ENCODE measurements at places on chromosomes 1 and 21.

- no peak for DNase-seq
Measured at GRCh38 chr1:8396083-8396785, 78.3 kb downstream of the SLC45A1 start.

DNA sequence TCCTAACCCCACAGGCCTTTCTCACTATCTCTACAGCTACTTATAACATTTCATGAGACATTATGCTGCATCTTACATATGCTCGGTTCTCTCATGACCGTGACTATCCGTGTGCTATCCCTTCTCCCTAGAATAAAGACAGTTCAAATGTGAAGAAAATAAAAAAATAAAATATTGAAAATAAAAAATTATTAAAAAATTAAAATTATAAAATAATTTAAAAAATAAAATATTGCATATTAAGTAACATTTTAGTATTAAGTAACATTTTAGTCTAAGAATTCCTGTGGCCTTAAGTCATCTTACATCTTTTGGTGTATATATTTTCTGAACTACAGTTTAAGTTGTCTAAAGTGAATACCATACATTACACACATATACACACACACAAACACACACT lies 415.5 kb downstream of the DPYD start:
- DNase-seq, result no peak

DNA sequence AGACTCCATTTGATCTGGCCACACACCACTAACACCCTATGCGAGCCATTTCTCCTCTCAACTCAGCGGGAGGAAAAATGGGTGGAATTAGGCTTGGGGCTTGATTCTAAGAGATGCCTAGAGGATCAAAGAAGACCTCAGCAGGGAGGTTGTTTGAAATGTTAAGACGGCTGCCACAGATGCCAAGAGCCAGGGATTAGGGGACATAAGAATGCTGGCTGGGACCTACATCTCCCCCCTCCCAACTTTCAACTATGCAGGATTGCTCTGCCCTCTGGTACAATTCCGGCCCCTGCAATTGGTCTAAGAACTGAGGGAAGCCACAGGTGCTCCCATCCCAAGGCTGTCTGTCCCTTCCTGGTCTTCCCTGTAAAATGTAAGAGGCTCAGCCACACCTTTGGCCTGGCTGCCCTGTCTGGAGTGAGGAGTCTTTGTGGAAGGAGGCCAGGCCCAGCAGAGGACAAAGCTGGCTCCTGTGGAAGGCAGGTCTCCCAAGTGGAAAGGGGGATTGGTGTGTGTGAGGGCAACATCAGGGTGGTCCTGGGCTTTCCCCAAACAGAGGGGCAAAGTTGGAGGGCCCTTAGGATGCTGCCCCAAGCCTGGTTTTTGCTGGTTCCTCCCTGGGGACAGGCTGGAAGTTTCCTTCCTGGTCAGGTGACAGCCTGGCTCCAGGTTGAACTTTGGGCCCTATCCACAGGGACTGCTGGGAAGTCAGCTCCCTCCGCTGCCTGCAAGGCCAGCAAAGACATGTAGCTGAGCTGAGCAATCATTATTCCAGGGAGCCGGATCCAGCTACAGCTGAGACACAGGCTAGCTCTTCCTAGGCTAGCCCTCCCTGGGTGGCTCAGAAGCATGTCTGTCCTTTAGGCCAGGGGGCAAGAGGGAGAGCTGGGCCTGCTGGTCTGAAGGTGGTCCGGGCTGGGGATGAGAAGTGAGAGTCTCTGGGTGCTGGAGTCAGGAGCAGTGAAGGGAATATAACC lies 34.5 kb upstream of the SYNC start:
- no peak for DNase-seq

DNA sequence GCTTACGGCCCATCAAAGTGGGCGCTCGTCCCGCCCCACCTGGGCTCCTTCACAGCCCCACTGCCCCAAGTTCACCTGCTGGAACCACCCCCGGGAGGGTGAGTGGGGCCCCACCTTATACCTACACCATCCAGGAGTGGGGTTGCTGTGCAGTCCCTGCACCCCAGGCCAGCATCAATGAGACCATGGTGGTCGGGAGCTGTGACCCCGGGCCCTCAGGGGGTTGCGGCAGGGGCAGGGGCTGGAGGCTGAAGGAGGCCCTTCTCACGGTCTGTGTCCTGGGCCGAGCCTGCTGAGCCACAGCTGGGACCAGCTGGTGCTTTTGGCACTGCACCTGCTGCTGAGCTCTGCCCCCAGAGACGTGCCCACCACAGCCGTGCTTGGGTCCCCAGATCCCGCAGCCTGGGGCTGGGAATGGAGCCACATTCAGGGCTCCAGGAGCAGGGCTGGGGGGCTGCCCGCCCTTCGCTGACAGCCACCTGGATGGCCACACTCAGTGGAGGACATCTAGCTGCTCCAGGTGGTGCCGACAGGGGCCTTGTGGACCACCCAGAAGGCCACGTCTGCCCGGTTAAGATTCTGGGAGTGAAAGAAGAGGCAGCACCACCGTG lies 17.4 kb downstream of the ACTRT2 start:
- no peak for DNase-seq

GRCh38 chr1:88595355-88596002 lies 88.6 kb upstream of the PKN2 start:
- peak; percentile 18 for DNase-seq

DNA sequence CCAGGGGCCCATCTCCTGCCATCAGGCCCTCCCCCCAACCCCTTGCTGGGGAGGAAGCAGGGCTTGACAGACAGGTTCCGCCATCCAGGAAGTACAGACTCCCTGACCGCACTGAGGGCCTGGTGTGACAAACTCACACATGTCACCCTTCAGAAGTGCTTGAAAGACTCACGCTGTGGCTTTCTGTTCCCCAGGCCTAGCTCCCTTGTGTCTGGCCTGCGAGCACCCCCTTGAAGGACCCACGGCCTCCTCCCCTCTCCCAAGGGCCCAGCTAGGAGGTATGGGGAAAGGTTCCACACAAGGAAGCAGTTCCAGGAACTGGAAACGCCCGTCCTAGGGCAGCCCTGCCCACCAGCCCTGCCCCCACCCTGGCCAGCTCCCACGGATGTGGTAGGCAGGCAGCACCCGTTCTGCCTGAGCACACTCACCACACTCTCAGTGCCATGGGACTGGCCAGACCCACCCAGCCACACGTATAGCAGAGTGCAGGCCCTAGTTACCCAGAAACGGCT lies 26.7 kb downstream of the SLC2A1 start:
- no peak for DNase-seq

DNA sequence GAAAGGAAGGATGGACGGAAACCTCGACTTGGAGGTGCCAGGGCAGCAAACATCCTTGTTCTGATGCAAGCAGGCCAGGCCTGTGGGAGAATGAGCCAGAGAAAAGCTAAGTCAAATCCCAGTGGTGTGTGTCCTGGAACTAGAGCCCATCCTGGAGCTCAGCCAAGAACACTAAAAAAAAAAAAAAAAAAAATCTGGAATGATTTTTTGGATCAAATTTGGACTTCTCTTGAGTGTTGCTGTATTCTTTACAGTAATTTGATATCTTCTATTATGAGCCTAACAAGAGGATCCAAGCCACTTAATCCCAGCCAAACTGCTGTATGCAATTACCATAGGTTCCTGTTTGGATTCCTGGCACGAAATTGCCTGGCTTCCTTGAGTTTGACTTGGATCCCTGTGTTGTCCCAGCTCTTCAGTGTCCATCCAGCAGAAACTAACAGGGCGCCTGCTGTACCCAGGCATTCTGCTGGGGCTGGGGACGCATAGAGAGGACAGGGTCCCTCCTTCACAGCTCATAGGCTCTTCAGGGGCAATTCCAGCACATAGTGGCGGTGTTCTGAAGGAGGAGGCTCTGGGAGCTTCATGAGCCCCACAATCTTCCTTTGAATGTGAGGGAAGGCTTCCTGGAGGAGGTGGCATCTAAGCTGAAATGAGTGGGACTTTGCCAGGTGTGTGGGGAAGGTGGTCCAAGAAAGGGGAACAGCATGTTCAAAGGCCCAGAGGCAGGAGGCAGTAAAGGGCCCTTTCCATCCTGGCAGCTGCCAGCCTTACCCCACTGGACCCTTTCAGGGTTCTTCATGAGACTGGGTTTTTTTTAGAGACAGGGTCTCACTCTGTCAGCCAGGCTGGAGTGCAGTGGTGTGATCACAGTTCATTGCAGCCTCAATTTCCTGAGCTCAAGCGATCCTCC lies 24.7 kb downstream of the EPHX1 start:
- no peak for DNase-seq

DNA sequence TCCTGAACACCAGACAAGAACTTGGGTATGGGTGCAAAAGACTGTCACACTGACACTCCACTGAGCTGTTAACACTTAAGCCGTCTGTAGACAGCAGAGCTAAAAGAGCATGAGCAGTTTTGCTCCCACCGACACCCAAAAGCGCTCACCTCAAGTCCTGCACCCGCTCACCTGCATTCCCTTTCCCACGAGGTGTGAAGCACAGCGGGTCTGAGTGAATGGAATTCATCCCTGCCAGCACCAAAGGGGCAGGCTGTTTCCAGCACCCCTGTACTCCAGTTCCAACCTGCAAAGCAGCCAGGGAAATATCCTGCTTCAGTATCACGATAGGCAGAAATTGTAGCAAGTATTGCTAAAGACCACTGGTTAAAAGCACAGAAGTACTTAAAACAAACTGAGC lies 28.8 kb downstream of the KRTAP21-3 start:
- DNase-seq, result no peak

DNA sequence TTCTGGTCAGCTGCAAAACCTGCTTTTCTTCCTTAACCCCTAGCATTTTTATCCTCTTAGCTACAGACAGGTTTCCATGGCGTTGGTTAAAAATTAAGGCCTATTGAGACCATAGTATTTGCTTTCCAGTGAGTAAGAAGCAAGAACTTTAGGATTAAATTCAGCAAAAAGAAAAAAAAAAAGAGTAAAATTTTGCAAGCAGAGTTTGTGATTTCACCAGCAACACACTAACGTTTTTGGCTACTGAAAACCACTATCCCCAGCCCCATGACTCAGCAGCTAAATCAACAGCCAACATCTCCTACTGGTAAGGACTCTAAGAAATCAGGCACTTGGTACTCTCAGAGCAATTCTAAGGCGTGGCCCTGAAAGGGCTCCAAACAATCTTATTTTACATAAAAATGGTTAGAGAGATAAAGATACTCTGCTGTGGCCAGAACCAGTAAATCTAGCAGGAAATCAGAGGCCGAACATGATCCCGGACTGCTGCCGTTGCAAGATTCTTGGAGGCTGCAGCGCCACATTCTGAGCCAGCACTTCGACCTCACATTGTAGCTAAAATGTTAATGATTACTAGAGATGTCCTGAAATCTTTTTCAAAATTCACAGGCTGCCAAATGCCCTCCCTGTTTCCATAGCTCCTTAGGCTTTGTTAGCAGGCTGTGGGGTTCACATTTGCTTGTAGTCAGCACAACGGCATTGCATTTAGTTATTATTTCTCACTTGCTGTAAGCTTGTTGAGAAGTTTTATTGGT lies 1.6 kb upstream of the ENO1 start:
- peak; percentile 83 for DNase-seq

- no peak for DNase-seq
Measured at GRCh38 chr1:10160907-10161490, 49.4 kb upstream of the KIF1B start.

GRCh38 chr1:2306151-2306978 lies 78.2 kb downstream of the SKI start:
- DNase-seq, result no peak

DNA sequence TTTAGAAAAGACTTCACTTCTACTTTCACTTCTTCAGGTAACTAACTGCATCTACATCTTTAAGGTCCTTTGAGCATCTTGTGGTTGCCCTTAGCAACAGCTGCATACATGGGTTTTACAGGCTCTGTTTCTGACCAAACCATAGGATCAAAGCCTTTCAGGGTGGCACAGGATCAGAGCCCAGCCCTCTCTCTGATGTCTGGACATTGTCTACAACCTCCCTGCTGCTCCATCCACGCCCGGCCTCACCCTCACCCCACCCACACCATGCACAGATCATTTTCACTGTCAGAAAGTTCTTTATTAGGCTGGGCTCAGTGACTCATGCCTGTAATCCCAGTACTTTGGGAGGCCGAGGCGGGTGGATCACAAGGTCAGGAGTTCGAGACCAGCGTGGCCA lies 5.2 kb downstream of the NCF2 start:
- no peak for DNase-seq

- no peak for DNase-seq
Measured at GRCh38 chr1:231991231-231991630, 364.6 kb downstream of the DISC1 start.

GRCh38 chr1:16226490-16227179 lies 10.3 kb downstream of the CPLANE2 start:
- no peak for DNase-seq

GRCh38 chr21:28734522-28735175 lies 258.0 kb downstream of the LTN1 start:
- no peak for DNase-seq

GRCh38 chr1:32242341-32242851 lies 4.6 kb upstream of the FAM167B start:
- peak; percentile 32 for DNase-seq

DNA sequence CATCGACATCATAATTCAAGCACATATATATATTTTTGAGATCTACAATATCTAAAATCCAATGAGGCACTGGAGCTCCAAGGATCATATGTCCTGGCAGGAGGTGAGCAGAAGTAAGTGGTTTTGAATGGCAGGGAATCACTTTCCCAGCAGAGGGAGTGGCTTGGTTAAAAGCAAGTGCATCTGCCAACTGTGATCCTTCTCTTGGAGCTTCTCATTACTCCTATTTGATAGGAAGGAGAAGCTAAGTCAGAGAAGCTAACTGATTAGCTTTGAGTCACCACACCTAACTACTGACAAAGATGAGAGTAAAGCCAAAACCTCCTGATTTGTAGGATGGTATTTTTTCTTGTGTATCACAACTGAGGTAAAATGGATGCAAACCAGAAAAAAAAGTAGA lies 55.0 kb downstream of the ALG14 start:
- DNase-seq, result no peak

GRCh38 chr1:178739285-178740045 lies 14.4 kb downstream of the RALGPS2 start:
- DNase-seq, result no peak

GRCh38 chr21:14243874-14244273 lies 27.9 kb downstream of the RBM11 start:
- DNase-seq, result no peak

DNA sequence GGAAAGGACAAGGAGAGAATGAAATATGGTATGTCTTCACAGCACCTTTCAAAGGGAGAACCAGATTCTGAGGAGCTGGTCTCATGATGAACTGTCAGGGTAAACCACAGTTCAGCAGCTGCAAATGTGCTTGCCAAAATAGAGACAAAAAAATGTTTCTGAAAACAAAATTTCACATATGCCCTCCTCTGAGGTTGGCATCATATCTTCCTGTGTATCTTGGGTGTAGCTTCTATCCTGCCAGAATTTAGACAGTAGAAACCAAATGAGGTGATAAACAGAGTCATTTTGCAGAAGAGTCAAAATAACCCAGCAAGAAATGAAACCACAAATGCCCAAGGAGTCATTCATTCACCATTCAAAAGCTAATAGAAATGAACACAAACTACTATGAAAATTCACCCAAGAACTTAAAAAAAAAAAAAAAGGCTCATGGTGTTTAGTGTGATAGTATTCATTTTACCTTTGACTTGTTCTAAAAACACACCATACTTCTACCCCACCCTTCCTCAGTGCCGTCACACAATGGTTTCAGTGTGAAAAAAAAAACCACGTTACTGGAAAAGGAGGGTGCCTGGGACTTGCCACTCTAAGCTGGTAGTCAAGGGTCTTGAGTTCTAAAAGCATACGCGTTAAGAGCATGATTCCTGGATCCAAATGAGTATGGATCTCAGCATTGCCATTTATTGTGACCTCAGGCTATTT lies 18.5 kb downstream of the SELL start:
- no peak for DNase-seq

GRCh38 chr1:63674238-63674864 lies 81.1 kb downstream of the PGM1 start:
- DNase-seq, result peak; percentile 80

Data from A549 (cell line).